Adipocyte (in vitro differentiated cells): ENCODE measurements at places on chromosomes 5 and 9.

GRCh38 chr5:24633715-24634325, 11.0 kb downstream of the CDH10 start:
- DNase-seq, result peak; percentile 83

DNA sequence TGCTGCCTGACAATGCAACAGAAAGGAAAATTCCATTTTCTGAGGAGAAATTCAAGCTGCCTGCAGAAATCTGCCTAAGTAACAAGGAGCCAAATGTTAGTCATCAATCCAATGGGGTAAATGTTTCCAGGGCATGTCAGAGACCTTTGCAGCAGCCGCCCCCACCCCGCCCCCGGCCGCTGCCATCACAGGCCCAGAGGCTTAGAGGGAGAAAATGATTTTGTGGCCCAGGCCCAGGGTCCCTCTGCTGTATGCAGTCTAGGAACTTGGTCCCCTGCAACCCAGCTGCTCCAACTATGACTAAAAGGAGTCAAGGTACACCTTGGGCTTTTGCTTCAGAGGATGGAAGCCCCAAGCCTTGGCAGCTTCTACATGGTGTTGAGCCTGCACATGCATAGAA, 45.0 kb downstream of the VLDLR start:
- no peak for DNase-seq

DNA sequence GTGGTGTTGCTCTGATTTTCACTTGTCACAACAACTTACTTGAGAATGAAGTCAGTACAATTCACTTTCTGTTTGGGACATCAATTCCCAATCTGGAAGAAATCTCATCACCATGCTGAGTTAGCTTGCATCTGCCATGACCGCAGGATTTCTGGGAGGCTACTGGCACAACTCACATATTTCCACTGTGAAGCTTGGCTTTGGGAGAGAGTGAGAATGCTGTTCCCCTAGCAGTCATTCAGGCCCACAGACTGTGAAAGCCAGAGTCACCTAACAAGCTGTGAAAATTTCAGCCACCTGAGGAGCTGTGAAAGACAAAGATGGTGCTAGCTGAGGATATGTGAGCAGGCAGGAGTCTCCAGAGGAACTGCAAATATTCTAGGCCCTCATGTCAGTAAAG, 365.2 kb upstream of the TUSC1 start:
- no peak for DNase-seq

DNA sequence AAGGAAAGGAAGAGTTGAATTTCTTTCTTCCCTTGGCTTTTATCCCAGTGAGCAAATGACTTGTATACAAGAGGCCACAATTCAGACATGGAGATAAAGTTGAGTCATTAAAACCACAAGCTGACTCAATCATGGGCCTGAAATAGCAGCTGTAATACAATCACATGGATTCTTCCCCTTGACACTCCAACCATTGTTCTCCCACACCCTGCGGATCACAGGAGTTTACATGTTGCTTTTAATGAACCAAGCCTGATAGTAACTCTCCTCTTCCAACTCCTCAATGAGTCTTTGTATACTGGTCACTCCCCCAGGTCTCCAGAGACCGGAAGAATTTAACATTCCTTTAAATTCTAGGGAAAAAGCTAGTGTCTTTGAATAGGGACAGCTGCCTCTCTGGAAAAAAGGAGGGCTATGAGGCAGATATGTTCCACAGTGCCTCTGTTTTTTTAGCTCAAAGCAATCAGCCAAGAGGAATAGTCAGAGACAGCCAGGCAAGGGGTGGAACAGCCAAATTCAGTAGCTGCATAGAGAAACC, 32.4 kb downstream of the PCDHGC5 start:
- peak; percentile 96 for DNase-seq

GRCh38 chr5:173763410-173763809, 124.7 kb upstream of the CPEB4 start:
- DNase-seq, result no peak

GRCh38 chr5:138722544-138723177, 30.6 kb upstream of the CTNNA1 start:
- DNase-seq, result no peak

DNA sequence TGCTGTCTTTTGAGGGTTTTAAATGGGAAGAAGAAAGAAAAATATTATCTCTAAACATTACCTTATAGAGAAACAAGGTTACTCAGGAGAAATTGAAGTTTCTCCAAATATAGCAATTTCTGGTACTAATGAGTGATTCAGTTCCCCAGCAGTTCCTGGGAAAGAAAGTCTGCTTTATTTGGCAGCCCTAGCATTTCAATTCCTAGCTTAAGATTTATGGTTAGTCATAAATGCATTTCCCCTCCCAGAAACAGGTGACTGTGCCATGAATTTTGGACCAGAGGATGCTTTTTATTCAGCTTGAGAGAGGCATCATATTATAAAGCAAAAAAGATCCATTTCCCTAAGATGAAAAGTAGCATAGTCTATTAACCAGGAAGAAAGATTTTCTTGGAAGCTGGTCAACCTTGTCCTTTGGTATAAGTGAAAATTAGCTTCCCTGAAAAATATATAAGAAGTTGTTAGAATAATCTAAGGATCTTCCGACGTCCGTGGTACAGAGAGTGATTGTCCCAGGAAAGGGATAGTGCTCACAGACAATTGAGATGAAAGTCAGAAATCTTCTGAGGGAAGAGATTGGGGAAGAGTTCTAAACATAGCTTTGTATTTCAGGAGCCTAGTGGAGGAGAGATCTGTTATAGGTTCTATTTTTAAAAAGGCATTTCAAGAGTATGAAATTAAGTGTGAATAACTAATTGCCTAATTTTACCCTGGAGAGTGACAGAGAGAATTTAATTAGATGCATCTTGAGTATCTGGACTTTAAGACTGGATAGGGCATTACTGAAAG, 164.9 kb downstream of the ESM1 start:
- peak; percentile 66 for DNase-seq

DNA sequence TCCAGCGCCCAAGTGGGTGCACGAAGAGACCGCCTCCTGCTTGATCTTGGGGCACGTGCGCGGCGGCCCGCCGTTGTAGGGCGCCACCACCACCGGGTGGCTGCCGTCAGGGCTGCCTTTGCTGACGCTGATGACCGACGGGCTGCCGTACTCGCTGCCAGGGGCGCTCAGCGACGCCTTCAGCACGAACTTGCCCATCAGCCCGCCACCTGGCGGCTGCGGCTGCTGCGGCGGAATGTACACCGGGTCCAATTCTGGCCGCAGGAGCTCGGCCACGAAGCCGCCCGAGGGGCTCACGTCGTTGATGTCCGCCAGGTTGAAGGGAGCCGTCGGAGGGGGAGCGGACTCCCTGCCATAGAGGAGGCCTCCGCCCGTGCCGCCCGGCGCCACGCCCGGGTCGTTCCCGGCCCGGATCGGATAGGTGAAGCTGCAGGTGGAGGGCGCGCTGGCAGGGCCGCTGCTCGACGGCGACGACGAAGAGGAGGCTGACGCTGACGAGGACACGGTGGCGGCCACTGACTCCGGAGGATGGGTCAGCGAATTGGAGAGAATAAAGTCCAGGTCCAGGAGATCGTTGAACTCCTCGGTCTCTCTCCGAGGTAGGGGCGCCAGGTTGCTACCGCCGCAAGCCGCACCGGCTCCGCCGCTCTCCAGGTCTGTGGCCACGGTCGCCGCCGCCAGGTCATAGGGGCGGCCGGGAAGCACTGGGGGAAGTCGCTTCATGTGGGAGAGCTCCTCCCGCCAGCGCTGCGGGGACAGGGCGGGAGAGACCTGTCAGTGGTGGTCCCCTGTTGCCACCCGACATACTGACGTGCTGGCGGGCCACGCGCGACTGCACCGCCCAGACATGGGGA, 1.8 kb downstream of the KLF4 start:
- DNase-seq, result peak; percentile 33

DNA sequence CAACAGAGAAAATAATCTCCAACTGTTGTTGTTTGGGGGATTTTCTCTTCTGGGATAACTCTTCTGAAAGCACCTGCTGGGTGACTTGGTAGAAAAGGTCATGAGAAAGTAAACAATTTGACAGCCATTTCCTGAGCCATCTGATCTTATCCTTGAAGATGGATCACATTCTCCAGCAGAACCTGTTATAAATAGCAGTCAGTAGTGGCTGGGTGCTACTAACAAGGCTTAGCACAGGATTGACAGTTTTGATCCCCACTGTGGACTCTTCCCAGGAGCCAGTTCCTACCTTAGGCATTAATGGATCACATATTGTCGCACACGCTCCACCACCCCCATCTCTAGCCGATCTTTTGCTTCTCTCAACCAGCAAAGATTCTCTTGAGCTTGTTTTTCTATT, 220.2 kb downstream of the PLK2 start:
- DNase-seq, result no peak

DNA sequence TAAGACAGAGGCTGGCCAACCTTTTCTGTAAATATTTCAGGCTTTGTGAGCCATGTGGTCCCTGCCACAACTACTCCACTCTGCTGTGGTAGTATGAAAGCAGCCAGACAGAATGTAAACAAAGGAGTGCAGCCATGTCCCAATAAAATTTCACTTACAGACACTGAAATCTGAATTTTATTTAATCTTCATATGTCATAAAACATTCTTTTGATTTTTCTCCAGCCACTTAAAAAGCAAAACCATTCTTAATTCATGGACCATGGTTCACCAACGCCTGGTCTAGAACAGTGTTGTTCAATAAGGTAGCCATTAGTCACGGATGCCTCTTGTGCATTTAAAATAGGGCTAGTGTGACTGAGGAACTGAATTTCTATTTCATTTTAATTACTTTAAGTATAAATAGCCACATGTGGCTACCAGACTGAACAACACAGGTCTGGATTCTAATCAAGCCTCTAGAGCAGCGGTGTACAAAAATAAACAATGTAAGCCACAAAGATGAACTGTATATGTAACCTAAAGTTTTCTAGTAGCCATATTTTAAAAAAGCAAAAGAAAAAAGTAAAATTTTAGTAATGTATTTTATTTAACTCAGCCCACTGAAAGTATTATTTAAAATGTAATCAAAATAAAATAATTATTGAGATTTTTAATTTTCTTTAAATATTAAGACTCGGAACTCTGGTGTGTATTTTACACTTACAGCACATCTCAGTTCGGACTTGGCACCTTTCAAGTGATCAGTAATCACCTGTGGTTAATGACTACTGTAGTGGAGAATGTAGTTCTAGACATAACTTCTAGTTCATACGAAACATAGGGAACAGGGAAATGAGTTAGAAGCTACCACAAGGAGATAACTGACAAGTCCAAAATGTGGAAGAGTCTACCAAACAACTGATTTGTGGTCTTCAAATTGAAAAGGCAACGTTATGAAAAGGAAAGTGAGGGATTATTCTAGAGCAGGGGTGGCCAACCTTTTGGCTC, 14.3 kb downstream of the GEMIN5 start:
- DNase-seq, result no peak

- DNase-seq, result no peak
Measured at GRCh38 chr9:136380381-136380780, 6.9 kb upstream of the CARD9 start.

DNA sequence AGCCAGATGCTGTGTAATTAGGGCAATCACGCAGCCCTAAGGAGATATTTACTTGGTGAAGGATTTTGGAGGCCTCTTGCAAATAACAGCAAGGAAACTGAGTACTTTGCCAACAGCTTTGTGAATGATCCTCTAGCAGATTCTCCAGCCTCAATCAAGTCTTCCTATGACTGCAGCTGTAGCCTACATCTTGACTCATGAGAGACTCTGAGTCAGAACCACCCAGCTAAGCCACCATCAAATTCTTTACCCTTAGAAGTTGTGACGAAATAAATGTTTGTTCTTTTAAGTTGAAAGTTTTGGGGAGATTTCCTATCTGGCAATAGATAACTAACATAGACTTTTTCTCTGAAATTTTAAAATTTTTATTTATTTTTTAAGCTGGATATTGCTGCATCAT, 237.6 kb upstream of the CCNH start:
- no peak for DNase-seq

GRCh38 chr9:77562019-77562748, 85.9 kb downstream of the GNA14 start:
- DNase-seq, result no peak
